ENCODE measurements at places on chromosomes 16 and 17.

- no peak for DNase-seq
Observed at GRCh38 chr17:37744961-37745800, at the start of gene HNF1B. HNF1B (minus strand) TSS chr17:37745059; CDS start chr17:37744884, 175 bp downstream.

DNA sequence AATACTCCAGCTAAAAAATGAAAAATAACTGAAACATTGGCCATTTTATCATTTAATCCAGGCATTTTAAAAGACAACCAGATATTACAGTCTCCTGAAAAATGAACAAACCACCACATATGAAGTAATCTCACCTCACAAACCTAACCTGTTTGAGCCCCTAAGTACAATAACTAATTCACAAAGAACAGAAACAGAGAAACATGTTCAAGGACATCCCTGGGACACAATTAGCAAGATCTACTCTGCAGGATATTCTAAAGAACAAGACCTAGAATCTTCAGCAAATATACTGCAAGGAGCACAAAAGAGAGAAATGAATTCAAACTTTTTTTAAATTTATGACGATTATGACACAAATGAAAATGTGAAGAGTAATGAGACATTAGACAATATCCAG is 50.8 kb upstream of the ANKFY1 start:
- no peak for DNase-seq

DNA sequence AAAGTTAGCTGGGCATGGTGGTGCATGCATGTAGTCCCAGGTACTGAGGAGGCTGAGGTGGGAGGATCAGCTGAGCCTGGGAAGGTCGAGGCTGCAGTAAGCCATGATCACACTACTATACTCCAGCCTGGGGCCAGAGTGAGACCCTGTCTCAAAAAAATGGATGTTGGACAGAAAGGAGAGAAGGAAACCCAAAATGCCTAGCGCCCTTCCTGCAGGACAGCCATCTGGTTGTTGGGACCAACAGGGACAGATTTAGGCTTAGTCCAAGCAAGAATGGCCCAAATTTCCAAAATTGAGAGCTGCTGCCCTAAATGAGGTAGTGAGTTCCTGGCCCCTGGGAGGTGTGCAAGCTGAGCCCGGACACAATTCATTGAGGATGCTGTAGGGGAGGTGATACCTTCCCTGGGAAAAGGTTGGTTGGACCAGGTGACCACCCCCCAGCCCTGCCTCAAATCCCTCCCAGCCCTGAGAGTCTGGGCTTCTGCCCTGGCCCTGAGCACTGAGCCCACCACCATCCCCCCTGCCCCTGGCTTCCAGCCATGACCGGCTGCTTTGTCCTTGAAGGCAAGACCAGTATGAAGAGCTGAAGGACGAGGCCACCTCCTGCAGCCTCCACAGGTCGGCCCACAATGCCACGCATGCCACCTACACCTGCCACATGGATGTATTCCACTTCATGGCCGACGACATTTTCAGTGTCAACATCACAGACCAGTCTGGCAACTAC is 35.1 kb downstream of the IL21R start:
- DNase-seq: peak; percentile 2

- DNase-seq: no peak
Observed at GRCh38 chr17:43860927-43861622, 14.1 kb downstream of the CD300LG start.

DNA sequence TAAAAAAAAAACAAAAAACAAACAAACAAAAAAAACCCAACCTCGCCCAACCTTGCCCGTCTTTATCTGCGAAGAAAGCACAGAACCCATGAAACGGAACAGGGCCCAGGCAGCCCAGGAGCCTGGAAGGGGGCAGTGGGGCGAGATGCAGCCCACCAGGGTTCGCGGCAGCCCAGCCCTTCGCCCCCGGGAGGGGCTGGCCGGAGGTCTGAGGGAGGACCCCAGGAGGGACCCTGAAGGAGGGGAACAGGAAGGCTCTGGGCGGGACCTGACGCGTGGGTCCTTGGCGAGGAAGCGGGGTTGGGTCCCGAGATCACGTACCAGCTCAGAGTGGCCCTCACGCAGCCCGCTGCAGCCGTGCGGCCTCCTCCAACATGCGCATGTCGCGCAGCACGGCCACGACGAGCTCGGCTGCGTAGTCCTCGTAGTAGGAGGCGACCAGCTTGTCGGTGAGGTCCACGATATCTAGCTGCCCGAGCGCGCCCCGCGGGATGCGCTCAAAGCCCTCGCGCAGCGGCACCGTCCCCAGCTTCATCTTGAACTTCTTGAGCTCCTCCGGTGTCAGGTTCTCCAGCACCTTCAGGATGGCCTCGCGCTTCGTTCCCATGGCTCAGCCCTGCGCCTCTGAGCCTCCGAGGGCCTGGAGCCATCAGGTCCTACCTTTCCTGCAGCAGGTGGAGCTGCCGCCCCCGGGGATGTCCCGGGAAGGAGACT is at the start of gene PYDC1:
Gene PYDC1, minus strand, starts transcription at position 714 of the 714 bp plus-strand sequence. Its CDS starts 107 bp downstream, at position 607.
- no peak for DNase-seq

DNA sequence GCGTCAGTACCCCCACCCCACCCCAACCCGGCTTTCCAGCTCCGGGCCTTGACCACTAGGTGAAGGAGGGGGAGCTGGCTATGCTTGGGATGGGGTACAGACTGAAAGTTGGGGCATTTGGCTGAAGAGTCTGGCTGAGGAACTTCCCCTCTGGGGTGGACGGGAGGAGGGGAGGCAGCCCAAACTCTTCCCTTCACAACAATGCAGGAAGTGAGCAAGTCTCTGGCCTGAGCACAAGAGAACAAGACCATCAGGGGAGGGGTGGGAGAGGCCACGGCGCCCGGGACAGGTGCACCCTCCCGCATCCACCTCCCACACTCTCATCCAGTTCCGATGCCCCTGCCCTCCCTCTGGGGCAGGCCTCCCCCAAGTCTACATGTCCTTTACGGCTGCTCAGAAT is 5.6 kb downstream of the USH1G start:
- no peak for DNase-seq

DNA sequence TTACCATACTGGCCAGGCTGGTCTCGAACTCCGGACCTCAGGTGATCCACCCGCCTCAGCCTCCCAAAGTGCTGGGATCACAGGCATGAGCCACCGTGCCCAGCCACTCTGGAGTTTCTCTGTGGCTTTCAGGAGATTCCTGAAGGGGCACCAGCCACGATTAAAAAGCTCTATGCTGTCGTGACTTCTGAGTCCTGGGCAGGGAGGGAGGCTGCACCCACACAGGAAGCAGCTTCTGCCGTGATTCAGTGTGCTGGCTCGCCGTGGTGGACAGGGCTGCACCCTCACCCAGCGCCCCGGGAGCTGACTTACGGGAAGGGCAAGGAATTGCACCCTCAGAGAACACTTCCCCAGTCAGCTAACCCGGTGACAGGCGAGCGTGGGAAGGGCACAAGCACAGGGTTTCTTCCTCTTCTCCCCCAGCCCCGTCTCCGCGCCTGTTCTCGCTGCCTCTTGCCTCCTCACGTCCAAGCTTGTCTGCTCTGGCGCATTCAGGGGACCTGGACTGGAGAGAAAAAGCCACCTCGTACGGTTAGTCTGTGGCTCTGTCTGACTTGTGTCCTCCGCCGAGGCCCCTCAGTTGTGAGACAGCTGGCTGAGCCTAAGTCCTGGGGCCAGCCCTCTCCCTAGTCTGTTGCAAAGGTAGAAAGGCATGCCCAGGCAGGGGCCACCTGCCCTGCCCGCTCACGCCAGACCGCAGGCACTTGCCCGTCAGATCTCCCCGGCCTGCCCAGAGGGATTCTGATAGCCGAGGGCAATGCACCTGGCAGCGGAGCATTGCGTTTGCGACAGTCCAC is 145.0 kb downstream of the SEC14L1 start:
- no peak for DNase-seq

- no peak for DNase-seq
Observed at GRCh38 chr16:57791195-57791892, 10.9 kb downstream of the KIFC3 start.

- DNase-seq: no peak
Observed at GRCh38 chr17:42833767-42834422, 698 bp downstream of the PSME3 start.

DNA sequence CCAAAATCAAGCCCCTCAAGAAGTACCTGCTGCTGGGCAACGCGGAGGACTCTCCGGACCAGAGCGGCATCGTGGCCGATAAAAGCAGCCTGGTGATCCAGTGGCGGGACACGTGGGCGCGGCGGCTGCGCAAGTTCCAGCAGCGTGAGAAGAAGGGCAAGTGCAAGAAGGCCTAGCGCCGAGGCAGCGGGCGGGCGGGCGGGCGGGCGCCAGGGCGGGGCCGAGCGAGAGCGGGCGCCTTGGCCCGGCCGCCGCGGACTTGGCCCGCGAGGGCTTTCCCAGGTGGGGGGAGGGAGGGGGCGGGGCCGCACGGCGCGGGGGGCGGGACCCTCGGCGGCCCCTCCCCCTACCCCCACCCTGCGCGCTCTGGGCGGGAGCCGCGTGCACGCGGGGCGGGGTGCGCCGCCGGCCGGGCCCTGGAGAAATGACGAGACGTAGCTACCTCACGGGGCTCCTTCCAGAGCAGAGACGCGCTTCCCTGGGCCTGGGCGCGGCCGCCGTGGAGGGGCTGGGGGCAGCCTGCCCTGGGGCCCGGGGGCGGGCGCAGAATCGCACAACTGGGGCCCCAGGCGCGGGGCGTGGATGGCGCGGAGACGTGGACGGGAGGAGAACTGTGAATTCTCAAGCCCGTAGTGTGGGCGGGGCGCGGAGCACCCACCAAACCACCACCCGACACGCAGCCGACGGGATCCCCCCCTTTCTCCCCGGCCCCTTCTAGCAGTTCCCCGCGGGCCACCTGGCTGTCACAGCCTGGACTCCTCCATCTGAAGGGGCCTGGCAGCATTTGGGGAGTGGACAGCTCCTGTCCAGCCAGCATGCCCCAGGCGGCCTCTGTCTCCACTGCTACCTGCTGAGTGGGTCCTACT is 218.7 kb downstream of the NTN1 start:
- peak; percentile 63 for DNase-seq

DNA sequence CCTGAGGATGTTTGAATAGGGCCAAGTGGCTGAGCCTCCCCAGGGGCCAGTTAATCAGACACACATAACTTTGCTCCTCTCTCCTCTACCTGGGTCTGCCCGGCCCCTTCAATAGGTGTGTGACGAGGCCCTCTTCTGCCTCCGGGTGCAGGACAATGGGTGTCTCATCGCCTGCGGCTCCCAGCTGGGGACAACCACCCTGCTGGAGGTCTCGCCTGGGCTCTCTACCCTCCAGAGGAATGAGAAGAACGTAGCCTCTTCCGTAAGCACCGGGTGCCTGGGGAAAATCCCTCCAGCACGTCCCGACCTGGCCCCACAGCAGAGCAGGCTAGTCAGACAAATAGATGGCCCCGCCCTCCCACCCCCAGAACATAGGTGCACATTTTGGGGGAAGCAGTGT is 16.1 kb upstream of the KIF19 start:
- no peak for DNase-seq

- DNase-seq: peak; percentile 82
Observed at GRCh38 chr17:47949197-47949759, 7.9 kb downstream of the PNPO start.

DNA sequence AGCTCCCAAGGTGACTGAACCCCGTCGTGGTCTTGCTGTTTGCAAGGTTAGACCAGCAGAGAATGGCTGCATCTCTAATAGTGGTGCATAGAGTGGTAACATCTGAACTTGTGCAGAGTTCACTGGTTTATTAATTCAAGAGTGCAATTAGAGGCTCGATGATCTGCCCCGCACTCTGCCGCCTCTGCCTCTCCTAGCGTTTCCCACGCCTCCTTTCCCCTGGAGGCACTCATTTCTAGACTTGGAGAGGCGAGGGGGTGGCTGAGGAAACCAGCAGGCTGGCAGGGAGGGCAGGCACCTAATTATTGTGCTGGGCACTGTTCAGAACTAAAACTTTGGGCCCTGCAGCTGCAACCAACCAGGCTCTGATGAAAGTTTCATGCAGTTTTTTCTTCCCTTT is 363.5 kb upstream of the EEF2KMT start:
- no peak for DNase-seq

GRCh38 chr17:15255713-15256454 is 9.2 kb downstream of the PMP22 start:
- no peak for DNase-seq

- DNase-seq: no peak
Observed at GRCh38 chr17:18138065-18138749, 29.7 kb downstream of the MYO15A start.

DNA sequence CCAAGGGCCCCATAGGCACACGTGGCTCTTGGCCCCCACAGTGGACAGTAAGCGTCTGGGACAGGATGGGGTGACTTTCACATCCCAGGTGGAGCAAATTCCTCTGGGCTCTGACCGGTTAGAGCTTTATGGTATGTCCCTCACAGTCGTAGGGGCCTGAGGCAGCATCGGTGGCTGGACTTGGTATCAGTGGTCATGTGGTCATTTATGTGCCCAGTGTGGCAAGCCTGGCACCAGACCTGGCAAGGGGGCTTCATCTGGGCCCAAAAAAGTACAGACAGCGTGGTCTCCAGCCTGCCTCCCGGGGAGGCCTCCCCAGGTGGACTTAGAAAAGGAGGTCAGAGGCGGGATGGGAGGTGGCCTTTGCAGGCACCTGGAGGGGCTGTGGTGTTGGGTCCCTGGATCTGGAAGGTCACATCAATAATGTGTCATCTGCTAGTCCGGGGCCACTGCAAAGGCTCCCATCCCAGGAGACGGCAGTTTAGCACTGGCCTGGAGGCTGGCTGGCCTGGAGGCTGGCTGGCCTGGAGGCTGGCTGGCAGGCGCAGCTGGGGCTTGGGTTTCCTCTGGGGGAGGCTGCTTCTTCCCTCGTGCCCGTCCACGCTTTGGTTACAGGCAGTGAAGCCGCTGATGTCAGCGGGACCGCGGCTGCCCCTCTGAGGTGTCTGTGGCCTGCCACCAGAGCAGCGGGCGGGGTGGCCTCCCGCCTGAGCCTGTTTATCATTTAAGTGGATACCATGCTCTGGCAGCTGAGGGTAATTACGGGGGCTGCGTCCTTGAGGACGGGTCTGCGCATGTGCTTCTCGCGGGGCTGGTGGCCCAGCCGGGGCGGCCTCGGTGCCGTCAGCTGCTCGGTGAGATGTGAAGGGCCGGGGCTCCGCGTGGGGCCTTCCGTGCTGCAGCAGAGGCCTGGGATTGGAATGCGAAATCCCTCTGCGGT is 20.7 kb upstream of the CBX4 start:
- no peak for DNase-seq

- no peak for DNase-seq
Observed at GRCh38 chr16:57260294-57260929, 15.4 kb downstream of the ARL2BP start.

- peak; percentile 69 for DNase-seq
Observed at GRCh38 chr17:68101075-68101986, 65.8 kb downstream of the KPNA2 start.

- DNase-seq: no peak
Observed at GRCh38 chr17:81418710-81419318, 23.6 kb downstream of the BAHCC1 start.

All from stimulated activated CD4-positive, alpha-beta T cell treated with anti-CD3 and anti-CD28 coated beads, Interleukin-4, amount 100 ng/mL, for 24 hours (primary cell).